ENCODE measurements at places on chromosomes 2 and 18. TPM values are rescaled to one million over a fixed set of nuclear protein-coding genes. Genes with fewer than 3 reads are reported as not detected.

DNA sequence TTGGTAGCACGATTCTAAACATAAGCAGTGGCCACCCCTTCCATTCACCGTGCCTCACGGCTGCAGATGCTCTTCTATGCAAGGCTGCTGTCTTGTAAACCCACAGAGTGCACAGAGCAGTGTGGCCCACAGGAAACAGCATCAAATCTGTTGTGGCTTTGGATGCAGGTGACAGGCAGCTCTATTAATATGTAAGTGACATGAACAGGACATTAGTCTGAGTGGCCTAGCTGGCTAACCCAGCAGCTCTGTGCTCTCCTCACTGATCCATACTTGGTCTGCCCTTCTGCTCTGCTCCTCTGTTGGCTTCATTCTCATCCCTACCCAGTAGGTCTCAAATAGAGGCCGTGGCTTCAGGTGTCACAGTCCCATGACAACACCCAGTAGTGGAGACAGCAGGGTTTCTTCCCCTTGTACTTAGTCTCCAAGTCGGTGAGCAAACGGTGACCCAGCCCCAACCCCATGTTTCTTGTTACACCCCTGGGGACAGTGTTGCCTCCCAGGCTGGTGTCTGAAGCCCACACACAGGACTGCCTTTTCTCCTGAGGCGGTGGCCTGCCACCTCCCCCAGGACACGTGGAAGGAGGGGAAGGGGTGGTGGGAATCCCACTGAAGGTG is 5.8 kb downstream of the SH3RF3 start:
- no peak for DNase-seq

DNA sequence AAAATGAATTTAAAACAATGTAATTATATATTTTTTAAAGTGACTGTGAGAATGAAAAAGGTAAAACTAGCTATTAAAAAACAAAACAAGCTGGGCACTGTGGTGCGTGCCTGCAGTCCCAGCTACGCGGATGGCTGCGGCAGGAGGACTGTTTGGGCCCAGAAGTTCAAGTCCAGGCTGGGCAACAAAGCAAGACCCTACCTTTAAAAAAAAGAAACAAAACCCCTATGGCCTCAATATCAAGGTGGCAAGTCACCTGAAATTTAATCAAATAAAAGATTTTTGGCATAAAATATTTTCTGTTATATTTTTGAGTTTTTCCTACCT is 46.9 kb upstream of the STRN start:
- no peak for DNase-seq

- DNase-seq: no peak
These were observed 204.1 kb downstream of the DCC start for GRCh38 chr18:52544086-52544485.

The DNAJB2 gene
- total RNA-seq: 21.5 TPM

DNA sequence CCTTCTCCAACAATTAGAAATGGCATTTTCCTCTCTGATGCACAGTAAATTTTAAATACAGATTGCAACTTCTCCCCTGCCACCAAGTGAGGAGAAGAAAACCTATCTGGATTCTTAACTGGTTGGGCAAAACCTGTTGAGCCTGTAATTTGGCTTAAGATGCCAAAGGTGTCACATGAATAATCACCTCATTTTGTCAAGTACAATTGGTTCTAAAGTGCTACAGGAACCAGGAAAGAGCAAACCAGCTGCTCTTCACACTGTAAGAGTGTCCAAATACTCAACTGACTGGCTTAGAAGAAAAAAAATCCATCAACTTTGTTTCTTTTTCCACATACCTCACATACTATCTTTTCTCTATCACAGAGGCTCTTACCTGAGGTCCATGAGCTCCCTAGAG is 35.4 kb downstream of the NPC1 start:
- no peak for DNase-seq

DNA sequence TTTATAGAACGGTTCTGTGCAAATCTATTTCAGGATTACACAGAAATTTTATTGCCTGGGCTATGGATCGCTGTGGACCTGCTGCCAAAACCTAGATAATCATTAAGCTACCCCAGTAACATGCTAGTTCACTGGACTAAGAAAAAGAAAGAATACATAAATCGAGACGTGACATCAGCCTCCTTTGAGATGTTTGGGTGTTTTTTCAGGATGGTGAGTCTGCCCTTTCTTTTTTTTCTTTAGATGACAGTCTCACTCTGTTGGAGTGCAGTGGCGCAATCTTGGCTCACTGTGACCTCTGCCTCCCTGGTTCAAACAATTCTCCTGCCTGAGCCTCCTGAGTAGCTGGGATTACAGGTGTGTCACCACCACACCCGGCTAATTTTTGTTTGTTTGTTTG is 52.0 kb downstream of the FHOD3 start:
- DNase-seq: no peak

Data from LHCN-M2 (cell line).